ENCODE measurements at places on chromosomes 7 and 10.

GRCh38 chr7:132030086-132030568 is 473.7 kb upstream of the PODXL start:
- no peak for DNase-seq

GRCh38 chr7:2802504-2803341 is 41.4 kb downstream of the GNA12 start:
- no peak for DNase-seq

DNA sequence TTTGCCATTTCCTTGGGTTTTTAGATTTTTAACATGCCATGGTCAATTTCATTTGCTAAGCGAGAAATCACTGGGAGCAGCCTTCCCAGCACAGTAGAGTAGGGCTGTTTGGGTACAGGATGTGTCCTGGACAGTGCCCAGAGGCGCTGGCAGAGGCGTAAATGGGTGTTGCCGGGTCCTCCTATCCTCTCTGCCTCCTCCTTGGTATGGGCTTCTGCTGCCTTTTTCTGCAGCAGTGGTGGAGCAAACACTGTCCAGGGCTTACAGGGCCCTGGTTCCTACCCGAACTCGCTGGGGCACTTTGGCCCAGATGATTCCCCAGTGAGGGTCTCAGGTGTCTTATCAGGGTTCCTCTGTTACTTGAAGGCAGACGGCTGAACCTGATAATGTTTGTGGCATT is 298.3 kb downstream of the RPS24 start:
- no peak for DNase-seq

DNA sequence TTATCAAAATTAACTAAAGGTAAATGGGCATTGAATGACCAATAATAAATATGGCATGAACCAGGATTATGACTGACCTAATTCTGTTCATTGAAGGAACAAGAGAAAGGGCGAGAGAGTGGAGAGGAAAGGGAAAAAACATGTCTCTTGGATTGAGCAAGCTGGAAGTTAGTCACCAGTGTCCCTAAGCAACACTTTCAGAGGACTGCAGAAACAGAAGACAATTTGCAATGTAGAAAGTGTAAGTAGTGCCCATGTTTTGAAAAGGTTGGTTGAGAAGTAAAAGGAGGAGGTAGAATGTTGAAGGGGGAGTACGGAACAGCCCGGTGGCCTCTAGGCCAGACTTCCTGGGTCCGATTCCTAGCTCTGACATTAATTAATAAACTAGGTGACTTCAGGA is 94.6 kb downstream of the FAS start:
- DNase-seq, result no peak
